Stimulated activated CD8-positive, alpha-beta memory T cell treated with anti-CD3 and anti-CD28 coated beads, Interleukin-4, amount 100 ng/mL, for 48 hours (primary cell): ENCODE measurements at places on chromosomes 11 and 22.

DNA sequence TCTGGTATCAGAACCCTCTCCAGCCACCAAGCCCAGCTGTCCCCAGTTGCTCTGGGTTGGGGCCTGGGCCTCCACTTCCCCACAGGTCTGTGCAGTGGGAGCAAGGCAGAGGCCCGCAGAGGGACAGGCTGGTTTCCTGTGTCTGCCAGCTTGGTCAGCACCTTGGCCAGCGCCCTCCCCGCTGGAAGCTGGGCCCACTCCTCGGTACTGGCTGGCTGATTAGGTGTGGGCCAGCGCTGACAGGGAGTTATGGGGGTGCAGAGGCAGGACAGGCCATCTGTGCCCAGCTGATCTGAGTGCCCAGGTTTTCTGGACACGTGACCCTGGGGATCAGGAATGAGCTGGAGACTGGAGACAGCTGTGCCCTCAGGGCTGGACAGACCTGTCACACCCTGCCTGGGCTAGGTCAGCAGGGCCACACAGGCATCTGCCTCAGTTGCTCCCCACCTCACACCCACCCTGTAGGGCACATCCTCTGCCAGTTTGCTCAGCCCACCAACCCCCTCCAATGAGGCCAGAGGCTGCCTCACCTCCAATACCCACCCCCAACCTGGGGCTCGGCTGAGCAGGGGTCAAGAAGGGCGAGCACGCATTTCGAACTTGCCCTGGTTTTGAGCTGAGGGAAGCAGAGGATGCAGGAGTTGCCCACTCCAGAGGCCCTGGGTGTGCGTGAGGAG, 175.3 kb downstream of the IGLL1 start:
- DNase-seq = no peak

DNA sequence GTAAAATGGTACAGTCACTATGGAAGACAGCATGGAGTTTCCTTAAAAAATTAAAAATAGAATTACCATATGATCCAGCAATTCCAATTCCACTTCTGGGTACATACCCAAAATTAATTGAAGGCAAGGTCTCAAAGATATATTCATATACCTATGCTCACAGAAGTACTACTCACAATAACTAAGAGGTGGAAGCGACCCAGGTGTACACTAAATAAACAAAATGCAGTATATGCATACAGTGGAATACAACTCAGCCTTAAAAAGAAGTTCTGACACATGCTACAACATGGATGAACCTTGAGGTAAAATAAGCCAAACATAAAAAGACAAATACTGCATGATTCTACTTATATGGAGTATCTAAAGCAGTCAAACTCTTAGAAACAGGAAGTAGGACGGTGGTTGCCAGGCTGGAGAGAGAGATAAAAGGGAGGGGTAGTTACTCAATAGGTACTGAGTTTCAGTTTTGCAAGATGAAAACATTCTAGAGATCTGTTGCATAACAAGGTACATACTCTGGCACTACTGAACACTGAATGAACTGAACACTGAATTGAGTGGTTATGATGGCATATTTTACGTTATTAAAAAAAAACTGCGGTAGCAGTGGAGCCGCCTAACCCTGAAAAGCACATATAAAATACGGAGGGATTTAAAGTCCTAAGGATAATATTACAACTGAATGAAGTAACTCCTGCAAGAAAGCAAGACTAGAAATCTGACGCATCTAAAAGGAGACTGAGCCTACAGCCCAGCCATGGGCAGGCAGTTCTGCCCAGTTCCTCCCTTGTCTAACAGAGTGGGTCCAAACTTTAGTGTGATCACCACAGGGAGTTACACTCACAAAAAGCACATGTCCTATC, 12.8 kb downstream of the DGCR2 start:
- DNase-seq = no peak

DNA sequence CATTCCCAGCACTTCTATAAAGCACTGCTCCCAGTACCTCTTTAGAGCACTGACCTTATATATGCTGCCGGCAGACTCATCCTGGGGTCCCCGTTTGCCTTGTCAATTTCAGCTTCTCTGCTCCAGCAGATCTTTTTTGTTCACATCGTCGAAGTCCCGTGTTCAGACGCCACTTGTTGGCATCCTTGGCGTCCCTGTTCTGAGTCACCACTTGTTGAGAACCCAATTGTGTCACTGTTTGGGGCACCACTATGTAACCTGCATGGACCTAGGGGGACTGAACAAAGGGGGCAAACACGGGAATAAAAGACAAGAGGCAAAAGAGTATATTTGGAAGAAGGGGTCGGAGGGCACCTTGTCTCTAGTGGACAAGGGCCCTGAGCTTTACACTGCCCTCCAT, 25.5 kb downstream of the OR10A6 start:
- DNase-seq = no peak

DNA sequence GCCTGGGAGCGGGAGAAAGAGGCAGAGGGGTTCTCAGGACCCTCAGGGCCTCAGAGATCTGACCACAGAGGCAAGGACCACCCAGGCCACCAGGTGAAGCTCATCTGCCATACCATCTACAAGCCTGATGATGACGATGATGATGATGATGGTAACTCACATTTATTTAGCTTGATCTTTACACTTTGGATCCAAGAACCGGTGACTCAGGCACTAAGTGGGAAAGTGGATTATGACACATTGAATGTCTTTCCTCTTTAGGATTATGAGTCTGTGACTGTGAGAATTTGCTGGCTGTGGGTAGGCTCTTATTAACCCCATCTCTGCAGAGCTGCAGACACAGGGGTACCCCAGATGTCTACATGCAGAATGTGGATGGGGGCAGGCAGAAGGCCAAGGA, 110.3 kb downstream of the DSCAML1 start:
- DNase-seq = no peak

DNA sequence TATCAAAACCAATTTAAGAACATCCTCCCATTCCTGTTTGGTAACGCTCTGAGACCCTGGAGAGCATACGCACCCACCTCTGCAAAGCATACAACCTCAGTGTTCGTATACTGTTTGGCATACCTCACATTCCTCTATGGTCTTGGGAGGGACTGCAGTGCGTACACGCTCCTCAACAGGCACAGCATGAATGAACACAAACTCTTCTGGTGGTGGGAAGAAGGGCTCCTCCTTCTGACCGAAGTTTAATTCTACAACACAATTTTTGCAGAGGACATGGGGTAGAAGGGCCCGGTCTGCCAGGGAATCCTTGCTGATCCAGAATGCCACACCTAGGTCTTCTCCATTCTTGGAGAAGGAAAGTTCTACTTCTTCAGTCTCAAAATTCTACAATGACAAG, 5.3 kb downstream of the HNRNPUL2 start:
- no peak for DNase-seq

DNA sequence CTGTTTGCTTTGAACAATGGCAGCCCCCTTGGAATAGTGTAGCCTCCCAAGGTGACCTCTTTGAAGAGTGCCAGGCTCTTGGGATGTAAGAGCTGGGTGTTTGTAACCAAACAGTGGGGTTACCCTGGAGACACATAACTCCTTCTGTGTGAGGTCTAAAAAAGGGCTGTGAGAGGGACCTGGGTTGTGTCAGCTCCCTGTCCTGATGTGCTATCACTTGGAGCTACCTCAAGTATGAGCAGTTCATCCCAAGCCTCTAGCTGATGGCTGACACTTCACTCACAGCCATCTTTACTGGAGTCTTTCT, 40.2 kb downstream of the TSPAN18 start:
- no peak for DNase-seq

DNA sequence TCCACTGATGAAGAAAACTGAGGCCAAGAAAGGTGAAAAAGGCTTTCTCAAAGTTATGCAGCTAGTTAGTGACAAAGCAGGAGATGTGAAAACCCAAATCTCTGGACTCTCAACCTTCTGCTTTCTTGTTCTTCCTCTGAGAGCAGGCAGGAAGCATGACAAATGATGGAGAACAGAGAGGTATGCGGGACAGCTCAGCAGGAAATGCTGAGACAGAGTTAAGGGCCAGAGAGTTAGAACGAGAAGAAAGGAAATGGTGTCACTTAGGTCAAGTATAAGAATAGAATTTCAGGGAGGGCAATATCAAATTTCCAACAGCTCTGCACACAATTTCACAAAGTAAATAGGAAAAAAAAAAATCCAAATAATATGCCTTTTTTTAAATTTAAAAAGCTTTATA, 67.6 kb upstream of the ARHGAP42 start:
- no peak for DNase-seq

DNA sequence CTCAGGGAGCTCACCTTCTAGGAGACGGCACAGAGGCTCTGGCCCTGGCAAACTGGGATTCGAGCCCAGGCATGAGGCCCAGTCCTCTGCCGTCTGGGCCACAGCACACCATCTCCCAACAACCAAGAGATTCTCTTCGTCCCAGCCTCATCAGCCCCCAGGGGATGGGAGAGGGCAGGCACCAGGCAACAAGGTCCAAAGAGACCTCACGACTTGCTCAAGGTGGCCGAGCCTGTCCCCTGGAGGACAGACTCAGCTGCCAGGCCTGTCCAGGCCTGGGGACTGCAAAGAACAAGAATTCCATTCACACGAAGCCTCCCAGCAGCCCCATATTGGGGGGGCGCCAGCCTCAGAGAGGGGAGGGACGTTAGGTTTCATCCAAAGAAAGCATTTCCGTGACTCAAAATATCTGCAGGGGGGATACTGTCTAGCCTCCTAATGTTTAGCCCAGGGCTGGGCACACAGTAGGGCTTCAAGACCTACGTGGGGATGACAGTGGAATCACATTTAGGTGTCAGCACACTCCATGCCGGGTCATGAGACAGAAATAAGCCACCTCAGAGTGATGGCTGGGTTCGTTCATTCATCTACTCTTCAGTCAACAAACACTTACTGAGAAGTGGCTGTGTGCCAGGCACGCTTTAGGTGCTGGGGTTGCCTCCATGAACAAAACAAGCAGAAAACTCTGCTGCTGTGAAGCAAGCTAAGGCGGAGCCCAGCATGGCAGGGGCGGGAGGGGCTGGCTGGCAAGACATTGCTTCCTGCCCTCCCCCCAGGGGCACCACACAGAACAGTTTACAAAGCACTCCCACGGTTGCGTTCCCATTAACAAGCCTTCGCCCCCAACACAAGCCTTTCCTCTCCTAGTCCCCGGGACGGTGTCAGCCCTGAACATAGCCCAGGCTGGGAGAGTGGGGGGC, 1.2 kb downstream of the CARNS1 start:
- peak; percentile 66 for DNase-seq

DNA sequence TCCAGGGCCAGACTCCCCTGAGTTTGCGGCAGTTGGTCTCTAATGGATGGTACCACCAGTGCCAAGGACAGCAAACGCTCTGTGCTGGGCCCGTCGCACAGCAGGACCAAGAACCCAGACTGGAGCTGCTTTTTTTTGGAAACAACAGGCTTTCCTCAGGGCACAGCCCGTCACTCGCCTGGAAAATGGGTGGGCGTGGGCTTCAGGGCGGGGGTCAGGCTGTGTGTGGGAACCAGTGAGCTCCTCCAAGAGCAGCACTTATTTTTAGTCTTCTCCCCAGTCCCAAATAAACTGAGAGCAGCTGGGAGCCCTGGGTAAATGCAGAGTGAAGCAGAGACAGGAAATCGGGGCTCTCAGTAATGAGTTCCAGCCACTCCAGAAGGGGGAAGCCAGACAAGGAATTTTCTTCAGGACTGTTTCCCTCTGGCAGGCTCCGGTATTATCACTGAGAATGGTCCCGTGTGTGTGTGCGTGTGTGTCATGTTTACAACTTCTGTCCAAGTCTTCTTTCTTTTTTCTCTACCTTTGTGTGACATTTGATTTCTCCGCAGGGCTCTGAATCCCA, 63.0 kb downstream of the PPFIBP2 start:
- DNase-seq = no peak

GRCh38 chr22:24271386-24271854, 789 bp downstream of the SPECC1L start:
- DNase-seq = no peak

DNA sequence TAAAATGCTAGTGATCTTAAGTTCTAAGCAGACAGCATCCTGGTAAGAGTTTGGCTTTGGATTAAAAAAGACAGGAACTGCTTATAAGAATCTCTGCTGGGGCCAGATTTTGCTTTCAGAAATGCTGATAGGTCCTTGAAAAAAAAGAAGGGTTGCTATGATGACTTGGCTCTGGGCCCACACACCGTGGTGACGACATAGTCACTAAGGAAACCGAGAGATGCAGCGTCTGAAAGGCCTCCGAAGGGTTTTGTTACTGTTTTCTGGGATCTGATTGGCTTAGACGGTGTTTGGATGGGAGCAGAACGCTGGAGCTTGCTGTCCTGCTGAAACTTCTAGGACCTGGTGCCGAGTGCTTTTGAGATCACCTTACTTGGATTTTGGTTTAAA, 8.4 kb downstream of the FAM118A start:
- DNase-seq = peak; percentile 90

DNA sequence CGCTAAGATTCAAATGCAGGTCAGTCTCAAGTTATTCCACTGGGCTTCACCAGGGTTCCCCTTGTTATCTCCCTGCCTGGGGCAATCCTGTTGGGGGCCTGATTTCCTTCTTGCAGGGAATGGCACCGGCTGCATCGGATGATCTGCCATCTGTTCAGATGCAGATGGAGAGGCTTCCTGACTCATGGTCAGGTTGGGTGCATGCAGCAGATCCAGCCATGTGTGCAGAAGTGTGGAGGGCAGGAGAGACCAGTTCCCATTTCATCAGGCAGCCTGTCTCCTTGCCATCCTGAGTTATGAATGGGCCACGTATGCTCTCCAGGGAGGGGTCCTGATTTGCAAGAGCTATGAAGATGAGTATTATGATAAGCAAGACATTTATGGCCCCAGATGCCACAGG, 161.2 kb upstream of the PLET1 start:
- DNase-seq = no peak

GRCh38 chr11:2421996-2422395, 21.4 kb downstream of the TSSC4 start:
- DNase-seq = no peak

DNA sequence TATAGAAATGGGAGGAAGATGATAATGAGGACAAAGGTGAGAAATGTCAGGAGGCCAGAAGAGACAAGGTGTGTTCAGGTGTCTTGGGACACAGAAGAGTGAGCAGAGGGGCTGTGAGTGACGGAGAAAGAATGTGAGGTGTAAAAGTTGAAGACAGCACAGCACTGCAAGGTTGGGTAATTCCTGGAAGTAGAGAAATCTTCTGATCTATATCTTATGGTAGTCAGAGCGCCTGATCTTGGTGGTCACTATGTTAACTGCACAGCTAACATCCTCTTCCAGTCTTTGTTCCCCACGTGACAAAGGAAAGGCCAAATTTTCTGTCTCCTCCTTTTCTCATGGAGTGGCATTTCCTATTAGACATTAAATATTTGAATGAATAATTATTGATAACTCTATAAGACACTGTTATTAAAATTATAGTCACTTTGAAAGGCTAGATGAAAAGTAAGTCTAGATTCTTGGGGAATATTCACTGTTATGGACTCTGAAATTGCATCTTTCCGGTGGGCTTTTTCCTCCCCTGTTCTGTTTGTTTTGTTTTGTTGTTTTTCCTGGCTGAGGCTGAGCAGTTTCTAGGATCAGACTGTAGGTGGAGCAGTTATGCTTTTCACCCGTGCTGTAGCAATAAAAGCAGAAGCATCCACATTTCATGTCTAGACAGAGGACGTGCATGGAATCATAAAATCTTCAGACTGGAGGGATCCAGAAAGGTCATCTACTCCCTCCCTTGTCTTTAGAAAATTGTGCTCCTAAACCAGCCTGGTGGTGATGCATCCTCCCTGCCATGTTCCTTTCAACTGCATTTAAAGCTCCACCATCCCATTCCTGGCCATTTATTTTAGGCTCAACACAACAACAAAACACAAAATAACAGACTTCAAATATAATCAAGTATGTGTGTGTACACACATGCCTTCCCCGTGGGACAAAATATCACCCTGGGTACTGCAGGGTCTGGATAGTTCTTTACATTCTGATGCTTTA, 26.6 kb downstream of the SC5D start:
- no peak for DNase-seq
